Suppressor macrophage treated with lipopolysaccharide for 4 hours (primary cell): ENCODE measurements at places on chromosomes 11 and 22.

- DNase-seq = no peak
These were observed 19.4 kb upstream of the CELSR1 start for GRCh38 chr22:46556775-46557174.

GRCh38 chr11:123608371-123608770 lies 46.1 kb downstream of the SCN3B start:
- DNase-seq = no peak

DNA sequence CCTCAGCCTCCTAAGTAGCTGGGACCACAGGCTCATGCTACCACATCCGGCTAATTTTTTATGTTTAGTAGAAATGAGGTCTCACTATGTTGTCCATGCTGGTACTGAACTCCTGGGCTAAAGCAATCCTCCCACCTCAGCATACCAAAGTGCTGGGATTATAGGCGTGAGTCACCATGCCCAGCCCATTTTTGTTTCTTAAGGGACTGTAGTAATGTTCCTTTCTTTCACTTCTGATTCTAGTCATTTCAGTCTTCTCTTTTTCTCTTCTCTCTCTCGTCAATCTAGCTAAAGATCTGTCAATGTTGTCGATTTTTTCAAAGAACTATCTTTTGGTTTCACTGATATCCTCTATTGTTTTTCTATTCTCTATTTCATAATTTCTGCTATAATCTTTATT lies 111.0 kb upstream of the APOA1 start:
- DNase-seq = peak; percentile 76

DNA sequence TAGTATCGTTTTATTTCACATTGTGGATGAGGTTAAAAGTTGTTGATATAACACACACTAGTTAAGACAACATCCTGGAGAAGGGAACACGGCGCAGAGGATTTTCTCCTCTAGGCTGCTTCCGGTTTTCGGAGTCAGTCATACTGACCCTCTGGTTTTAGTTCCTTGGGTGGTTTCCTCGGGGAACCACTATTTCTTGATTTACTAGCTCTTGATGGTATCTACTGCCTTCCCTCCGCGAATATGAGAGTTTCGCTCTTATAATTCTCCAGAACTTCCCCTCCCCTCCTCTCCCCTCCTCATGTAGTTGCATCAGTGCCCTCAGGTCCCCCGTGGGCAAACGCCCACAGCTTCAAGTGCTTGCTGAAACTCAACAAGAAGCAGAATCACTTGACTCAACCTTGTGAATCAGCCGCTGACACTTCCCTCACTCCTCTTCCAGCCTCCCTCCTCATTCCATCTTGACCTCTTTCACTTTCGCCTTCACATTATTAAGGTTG lies 15.9 kb upstream of the APOBEC3A start:
- DNase-seq = peak; percentile 99

DNA sequence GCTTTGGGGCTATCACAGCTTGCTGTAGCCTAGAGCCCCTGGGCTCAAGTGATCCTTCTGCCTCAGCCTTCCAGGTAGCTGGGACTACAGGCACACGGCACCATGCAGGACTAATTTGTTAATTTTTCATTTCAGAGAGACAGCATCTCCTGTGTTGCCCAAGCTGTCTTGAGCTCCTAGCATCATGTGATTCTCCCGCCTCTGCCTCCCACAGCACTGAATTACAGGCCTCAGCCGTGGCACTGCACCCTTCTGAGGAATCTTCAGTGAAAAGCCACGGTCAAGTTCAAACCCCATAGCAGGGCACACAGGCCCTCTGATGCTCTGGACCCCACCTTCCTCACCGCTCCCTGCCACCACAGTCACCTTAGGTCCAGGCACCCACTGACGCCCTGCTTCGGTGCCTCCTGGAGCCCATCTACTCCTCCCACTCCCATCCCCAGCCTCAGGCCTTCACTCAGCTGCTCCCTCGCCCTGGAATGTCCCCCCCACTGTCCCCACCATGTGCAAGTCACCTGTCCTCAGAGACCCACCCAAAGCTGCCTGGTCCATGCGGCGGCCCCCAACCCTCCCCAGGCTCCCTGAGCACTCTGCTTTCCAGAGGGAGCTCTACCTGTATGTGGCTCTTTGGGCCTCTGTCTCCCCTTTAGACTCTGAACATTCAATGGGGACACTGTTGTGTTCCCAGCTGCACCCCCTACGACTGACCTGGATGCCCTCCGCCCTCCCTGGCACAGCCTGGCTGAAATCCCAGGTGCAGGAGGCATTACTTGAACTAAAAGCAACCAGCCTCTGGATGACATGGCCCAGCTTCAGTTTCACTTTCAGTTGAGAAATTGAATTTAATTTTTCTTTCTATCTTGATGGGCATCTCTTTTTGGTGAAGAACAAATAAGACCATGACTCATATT lies 1.6 kb downstream of the APOL2 start:
- DNase-seq = peak; percentile 74
